ENCODE measurements at places on chromosomes 4 and X.

GRCh38 chr4:179927473-179927872 is 2315.7 kb upstream of the TENM3 start:
- DNase-seq = no peak

- no peak for DNase-seq
Measured at GRCh38 chr4:52714597-52715254, 36.5 kb downstream of the ERVMER34-1 start.

- DNase-seq = no peak
Measured at GRCh38 chr4:55926610-55927009, 22.1 kb upstream of the CEP135 start.

DNA sequence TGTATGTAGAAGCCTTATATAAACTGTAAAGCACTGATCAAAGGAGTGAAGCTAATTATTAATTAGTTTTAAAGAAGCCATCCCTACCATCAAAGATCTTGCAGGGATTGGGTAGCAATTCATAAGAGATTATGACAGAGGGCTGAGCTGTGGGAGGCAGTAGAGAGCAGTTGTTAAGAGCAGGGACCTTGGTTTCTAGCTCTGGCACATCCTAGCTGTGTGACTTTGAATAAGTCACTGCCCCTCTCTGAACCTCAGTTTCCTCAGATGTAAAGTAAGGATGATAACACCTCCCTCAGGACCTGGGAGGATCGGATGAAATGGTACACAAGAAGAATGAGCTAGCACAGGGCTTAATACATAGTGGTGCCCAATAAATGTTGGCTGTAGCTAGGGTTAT is 45.4 kb downstream of the APLN start:
- DNase-seq = no peak

DNA sequence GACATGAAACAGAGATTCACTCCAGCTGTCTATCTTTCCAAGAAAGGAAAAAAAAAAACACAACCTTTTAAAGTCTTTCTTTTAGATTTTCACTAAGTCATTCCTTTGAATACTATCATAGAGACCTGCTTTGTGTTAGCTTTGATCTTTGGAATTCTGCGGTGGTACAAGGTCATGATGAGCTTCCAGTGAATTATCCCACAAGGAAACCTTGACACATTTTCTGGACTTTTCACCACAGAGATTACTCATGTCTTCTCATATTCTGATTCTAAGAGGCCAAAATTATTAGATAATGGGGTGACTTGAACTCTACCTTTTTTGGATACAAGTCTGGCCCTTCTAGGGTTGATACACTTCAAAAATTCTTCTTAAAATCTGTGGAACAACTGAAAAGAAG is 201.6 kb downstream of the PACRGL start:
- no peak for DNase-seq

DNA sequence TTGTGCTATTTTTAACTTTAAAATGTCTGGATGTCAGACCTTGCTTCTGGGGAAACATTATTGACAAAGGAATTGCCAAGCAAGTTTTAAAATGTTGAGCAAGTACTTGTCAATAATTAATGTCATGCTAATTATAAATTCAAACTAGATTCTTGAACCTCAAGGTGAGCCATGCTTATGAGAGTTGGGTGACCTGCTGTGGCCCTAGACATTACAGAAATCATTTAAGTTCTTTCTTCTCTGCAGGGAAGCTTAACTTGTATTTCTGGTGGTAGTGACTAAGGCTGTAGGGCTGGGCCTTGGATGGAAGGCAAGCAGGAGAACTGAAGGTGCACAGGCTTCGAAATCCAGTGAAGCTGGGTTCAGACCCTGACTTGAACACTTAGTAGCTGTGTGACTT is 14.8 kb upstream of the UCHL1 start:
- DNase-seq = no peak

- DNase-seq = no peak
Measured at GRCh38 chrX:34632384-34632783, 24.7 kb downstream of the TMEM47 start.

- no peak for DNase-seq
Measured at GRCh38 chr4:33948921-33949320, 2295.4 kb downstream of the ARAP2 start.

GRCh38 chrX:129877401-129877800 is 28.6 kb upstream of the UTP14A start:
- no peak for DNase-seq

GRCh38 chr4:138537731-138538490 is 295.8 kb upstream of the SLC7A11 start:
- DNase-seq = no peak

- DNase-seq = no peak
Measured at GRCh38 chr4:116598980-116599789, 486.2 kb downstream of the TRAM1L1 start.

Data from hematopoietic multipotent progenitor cell treated with erythropoietin and hydrocortisone succinate and interleukin-3 and kit ligand, for 17 days (in vitro differentiated cells).